ENCODE measurements at places on chromosomes 3 and 15.
A peak's percentile ranks its signal among the peaks of the same experiment; 100 is the strongest.

DNA sequence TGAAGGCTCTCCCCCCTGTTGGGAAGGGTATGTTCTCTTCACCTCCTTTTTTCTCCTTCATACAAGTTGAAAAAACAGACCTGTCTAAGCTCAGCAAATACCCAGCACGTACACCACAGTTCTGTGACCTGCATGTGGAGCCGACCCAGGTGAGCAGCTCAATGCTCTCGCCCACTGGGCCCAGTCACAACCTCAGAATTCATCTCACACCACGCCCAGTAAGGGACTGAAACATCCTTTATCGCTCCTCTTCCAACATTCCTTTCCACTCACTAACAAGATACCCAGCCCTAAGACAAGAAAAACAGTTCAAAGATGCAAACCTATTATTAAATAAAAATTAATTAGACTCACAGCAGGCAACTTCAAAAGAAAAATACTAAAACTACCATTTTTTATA is 68.9 kb downstream of the FOXP1 start:
- DNase-seq = no peak

- DNase-seq = no peak
Measured at GRCh38 chr3:52847241-52847640, 12.4 kb upstream of the MUSTN1 start.

DNA sequence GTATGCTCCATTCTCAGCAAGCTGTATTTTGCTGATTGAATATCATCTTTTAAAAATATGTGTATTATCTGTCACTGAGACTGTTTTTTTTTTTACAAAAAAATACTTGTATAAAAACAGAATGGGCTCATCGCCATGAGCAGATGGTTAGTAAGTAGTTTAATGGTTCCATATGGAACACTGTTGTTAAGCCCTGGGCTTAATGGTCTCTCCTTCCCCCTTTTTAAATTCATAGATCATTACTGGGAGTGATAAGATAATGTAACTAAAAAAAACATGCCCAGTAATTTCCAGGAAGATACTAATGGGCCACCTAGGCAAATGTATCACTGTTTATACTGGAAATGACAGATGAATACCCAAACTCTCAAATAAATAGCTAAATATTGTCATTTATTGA is 95.3 kb upstream of the TPRG1 start:
- DNase-seq = no peak

DNA sequence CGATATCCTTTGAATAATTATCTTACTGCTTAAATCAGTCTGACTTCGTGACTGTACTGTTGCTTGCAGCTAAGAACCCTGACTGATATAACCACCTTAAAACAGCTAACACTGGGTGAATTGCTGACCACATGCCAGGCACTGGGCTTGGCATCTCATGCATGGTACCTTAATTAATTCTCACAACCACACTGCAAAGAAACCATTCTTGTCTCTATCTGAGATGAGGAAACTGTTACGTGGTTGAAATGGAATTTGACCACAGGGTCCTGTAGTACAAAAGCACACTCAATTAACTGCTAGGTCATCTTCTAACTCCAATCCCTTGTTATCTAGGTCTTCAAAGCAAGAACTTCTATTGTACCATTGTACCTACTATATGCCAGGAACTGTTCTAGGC is 92.7 kb upstream of the PRICKLE2 start:
- no peak for DNase-seq

DNA sequence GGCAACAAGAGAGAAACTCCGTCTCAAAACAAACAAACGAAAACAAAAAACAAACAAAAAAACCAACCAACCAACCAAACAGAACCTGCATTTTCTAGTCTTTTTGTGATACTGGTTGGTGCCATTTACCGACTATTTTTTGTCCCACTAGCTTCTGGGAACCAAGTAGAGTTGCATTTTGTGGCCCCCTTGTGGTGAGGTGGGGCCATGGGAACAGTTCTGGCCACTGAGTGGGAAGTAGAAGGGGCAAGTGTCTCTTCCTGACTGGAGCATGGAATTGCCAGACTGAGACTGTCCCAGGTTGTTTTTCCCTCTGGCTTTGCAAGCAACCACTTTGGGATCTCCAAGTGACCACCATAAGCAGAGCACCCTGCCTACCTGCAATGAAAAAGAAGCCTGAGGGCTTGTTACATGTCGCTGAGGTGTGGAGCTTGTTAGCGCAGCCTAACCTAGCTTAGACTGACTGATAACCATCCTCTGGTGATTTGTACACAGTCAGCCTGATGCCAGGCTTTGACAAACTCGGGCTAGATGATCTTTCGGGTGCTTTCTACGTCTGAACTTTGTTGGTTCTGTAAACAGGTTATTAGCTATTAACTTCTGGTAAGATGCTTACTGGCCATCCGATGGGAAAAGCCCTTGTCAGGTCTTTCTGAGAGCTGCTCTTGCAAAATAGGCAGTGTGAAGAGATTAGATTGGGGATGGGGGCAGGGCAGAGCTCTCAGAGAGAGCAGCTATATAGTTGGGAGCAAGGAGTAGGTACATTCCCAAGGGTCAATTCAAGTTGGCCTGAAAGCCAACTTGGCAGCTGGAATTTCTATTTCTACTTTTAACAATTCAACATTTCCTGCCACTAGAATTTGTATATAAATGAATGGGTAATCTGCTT is 172.2 kb downstream of the SSR3 start:
- DNase-seq = no peak

- DNase-seq = peak; percentile 49
Measured at GRCh38 chr3:184795522-184796190, 16.3 kb upstream of the VPS8 start.

Data from hepatocyte (in vitro differentiated cells).